HS-27A (cell line): ENCODE measurements at places on chromosomes 7 and 10.

DNA sequence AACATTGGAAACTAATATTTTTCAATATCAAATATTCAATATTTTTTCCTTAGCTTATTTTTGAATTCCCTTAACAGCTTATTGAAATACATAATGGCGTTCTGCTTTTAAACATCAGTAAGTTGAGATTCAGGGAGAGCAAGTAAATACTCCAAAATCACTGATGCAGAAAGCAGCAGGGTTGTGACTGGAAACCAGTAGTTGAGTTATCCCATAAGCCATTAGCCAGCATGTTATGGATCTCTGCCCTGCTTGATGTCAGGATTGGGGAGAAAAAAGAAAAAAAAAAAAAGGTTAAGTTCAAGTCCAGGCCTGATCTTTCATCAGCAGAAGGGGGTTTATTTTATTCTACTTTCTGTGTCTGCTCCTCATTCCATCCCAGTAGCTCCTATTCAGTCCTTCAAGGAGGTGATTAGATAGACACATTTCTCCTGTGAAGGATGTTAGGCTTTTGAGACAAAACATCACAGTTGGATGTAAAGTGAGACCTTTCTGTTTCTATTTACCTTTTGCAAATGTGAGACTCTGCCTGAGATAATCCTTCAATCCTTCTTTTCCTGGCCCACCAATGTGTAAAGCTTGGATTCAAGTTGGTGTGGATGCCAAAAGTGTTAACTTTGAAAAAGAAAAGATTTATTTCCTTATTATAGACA lies 110.9 kb upstream of the HDAC9 start:
- DNase-seq = no peak

DNA sequence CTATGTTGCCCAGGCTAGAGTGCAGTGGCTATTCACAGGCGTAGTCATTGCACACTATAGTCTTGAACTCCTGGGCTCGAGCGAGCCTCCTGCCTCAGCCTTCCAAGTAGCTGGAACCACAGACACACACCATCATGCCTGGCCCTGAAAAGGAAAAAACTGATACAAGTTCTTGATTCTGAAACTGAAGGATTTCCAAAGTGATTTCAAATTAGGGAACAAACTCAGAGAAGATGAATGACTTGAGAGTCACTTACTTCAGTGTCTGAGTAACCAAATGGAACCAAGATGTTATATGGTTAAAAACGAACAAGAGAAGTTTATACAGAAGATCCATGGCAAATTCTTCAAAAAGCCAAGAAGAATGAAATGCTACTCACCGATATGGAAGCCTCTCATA lies 14.4 kb downstream of the CWF19L1 start:
- no peak for DNase-seq

GRCh38 chr7:128000048-128000447 lies 31.2 kb downstream of the LRRC4 start:
- DNase-seq = no peak

GRCh38 chr10:7474388-7474787 lies 63.6 kb upstream of the SFMBT2 start:
- no peak for DNase-seq

DNA sequence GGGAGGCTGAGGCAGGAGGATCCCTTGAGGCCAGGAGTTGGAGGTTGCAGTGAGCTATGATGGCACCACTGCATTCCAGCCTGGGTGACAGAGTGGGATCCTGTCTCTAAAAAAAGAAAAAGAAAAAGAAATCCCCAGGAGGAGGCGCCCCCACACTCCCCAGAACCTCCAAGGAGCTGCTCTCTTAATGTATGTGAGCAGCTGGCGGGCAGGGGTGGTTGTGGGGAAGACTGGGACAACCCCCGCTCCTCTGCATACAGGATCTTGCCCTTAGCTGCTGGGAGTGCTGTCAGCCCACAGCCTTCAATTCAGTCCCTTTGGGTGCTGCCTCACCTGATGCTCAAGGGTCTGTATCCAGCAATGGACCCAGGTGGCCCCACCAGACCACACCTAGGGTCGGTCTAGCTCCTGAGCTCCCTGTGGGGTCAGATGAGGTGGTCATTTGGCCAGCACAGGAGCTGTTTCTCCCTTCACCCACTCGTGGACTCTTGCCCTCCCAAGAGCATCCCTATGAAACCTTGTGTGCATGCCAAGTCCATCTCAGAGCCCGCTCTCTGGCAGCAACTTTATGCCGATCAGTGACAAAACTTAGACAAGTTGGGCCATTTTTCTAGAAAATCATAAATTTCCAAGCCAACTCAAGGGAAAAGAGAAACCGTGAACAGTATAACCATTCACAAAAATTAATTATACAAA lies 97.5 kb downstream of the CREM start:
- DNase-seq = no peak

- DNase-seq = no peak
These were observed 102.0 kb downstream of the NRF1 start for GRCh38 chr7:129713544-129713943.

DNA sequence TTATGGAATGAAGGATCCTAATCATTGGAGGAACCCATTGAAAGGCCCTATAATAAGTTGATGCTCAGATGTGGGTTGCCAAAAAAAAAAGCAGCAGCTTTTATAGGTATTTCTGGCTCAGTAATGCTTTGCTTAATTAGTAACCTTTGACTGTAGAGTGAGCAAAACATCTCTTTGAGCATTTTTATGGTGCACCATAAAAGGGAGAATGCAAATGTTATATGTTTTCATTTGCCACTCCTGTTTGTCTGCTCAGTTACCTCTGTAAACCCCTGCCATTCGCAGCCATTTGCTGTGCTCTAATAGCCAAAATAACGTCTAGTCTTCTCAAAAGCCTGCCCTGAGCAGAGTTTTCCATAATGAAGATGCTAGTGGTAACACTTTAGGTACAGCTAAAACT lies 589.1 kb upstream of the FOXK1 start:
- no peak for DNase-seq

DNA sequence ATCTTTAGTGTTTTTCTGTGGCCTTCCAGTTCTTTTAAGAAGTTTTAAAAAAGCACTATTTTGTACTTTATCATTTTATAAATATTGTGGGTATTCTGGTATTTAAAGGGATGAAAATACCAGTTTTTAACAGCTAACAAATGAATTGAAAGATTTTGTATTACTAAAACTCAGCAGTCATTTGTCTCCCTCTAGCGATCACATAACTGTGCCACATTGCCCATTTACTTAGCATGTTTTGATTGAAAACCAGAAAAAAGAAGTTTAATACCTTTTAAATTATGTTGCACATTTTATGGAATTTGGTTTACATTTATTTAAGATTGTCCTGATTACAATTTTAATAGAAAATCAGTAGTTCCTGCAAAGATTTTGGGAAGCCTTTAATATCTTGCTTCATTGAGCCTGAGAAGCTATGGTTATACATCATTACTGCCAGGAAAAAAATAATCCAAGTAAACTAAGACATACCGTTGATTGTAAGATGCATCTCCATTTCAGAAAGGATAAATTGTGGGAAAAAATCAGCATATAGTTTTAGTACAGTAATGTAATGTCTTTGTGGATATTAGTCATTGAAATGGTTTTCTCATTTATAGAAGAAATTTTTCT lies 34.9 kb downstream of the TAX1BP1 start:
- no peak for DNase-seq

DNA sequence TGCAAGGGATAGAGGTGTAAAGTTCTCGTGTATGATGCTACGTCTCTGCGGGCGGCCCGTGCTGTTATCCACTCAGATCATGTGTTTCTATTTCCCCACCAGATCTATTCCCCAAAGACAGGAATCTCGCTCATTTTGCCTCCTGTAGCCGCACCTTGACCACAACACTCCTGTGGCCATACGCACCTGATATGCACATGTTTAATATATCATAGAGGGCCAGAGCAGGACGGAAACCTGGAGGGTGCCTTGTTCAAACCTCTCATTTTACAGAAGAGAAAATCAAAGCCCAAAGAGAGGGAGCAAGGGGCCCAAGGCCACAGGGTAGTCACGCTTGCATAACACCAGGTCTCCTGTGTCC lies 37.6 kb downstream of the STRA8 start:
- no peak for DNase-seq

DNA sequence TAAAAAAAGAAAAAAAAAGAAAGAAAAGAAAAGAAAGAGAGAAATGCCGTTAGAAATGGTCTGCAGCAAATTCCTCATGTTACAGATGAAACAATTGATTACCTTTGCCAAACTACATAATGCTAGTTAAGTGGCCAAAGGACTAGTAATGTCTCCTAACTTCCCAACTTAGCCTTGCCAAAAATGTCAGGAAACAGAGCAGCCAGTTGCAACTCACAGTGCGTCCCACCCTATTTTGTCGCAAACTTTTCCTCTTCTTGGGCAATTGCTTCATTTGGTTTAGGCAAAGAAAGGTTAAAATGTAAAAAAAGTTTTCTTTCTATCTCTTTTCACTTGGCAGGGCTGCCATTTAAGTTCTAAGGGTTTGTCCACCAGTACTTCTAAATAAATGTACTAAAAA lies 53.1 kb downstream of the APBB1IP start:
- DNase-seq = no peak

DNA sequence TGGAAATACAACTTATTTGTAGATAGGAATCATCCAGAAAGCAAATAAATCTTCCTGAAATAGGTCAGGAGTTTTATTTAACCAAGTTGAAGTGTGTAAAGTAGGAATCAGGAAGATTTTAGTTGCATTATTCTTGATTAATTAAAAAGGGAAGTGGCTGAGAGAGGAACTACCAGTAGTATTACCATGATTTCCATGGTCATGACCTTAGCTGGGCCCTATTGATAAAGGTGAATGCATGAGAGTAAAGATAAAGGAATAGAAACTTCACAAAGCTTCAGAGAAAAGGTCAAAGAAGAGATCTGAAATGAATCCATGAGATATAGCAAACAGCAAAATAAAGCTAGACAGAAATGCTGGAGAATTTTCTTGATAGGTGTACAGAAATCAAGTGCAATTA lies 46.2 kb upstream of the DLX6 start:
- DNase-seq = no peak

GRCh38 chr7:41808541-41808940 lies 105.7 kb upstream of the INHBA start:
- DNase-seq = no peak

DNA sequence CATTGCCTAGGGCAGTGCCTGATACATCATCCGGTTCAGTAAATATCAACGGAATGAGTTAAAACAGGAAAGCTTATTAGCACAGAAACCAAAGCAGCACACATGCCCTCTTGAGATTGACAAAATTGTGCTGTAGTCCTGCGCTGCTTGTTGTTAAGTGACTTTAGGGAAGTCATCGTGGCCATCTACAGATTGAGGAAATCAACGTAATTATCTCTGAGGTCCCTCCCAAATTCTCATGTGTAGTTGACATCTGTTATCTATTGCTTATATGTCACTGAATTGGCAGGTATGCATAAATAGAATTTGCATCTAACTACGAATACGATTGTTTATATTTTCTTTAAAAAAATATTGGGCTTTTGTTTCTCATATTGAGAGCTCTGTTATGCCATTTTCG lies 3.5 kb upstream of the GNB2 start:
- DNase-seq = no peak

DNA sequence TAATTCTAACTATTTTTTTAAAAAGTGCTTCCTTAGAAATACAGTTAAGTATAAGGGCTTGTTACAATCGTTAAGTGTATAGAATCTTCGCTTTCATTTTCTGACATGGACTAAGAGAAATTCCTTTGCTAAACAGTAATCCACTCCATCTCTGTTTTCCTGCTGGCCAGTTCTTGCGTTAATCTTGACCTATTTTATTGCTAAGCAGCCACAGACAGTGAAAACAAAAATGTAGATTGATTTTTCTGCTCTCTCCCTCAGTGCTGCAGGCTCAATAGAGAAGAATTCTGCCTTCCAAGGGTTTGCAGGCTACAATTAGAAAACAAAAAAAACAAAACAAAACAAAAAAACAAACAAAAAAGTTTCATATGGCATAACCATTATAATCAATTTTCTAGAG lies 310.4 kb upstream of the ADARB2 start:
- no peak for DNase-seq

DNA sequence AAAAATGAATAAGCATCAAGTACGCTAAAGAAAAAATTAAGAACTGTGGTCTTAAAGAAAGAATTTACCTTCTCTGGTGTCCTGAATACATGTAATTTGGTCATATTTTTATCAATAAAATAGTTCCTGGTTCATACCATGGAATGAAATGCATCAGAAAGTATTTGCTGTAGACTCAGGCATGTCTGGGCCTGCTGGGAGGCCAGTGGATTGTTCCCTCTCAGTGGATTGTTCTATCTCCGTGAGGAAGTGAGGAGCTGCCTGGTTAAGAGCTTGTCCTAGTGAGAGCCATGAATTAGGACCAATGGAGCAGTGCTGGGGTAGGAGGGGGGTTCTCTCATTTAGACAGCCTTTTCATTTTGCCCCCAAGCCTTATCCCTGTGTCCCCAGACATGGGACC lies 211.7 kb upstream of the HABP2 start:
- DNase-seq = no peak

DNA sequence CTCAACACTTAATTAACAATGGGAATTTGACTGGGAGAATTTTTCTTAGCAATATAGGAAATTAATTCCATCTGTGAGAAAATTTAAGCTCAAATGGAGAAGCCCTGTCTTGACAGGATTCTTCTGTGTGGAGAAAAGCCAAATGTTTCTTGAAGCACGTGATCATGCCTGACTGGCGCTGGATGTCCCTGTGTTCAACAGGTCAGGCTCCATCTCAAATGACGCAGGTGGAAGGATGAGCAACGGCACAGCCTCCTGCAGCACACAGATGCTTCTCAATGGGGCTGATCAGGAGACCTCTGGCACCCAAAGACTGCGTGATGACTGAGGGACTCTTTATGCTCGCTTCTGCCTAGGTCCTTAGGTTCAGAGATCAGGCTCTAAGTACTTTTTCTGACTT lies 143.8 kb downstream of the RSU1 start:
- no peak for DNase-seq

GRCh38 chr10:97185326-97186058 lies at the start of gene SLIT1:
Gene SLIT1, minus strand, starts transcription at chr10:97185959. Its CDS starts 285 bp downstream, at chr10:97185674.
- no peak for DNase-seq

DNA sequence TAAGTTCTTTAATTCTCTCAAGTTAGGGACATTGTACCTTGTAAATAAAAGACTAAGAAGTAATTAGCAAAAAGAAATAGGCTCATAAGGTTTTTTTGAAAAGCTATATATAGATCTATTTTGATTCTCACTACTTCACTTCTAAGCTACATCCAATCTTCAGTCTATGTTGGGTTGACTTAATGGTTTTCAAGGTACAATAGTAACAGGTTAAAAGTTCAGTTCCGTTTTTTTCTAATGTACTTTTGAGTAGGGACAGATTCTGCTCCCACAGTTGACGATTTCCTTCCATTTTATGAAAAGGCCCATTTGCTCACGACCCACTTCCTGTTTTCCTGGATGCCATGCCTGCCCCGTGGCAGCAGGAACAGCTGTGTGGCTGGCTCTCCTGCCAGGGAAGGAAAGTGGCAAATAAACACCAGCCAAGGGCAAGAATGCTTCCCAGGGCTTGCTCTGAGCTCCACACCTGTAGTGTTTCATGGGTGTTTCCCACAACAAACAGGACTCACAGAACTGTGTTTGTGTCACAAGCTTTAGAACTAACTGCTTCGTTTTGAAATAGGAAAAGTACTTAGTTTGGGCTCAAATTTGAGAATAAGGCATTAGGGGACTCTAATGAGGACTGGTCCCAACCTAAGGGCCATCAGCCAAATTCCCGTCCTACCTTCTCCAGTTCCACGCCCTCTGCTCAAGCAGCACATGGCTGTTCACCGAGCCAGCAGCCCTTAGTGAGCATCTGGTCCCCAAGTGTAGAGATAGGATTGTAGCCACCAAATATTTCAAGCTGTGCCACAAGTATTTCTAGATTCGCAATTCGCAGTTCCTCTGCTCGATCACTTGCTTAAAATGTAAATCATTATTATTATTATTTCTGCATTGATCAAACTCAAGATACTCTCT lies 240.7 kb downstream of the COBL start:
- no peak for DNase-seq

- no peak for DNase-seq
These were observed 38.3 kb upstream of the VCL start for GRCh38 chr10:73959484-73960243.
